Endothelial cell of umbilical vein (primary cell): ENCODE measurements at places on chromosomes 7 and 10. TPM values are rescaled to one million over a fixed set of nuclear protein-coding genes. Genes with fewer than 3 reads are reported as not detected.

PNLIP gene
- not detected in 2 replicates for total RNA-seq

CADPS2 gene
- total RNA-seq, result 20.0 and 22.6 TPM in 2 replicates

PDZD7 gene
- total RNA-seq, result 0.55 and 1.6 TPM in 2 replicates

CFAP46 gene
- 0.75 and 1.1 TPM in 2 replicates for total RNA-seq

CCDC3 gene
- 1.2 and 1.4 TPM in 2 replicates for total RNA-seq

SPDYE8 gene
- total RNA-seq, result not detected in 2 replicates

FAM25C gene
- total RNA-seq, result not detected in 2 replicates

SP4 gene
- total RNA-seq, result 8.8 and 11.4 TPM in 2 replicates

UBE2D1 gene
- 14.5 and 16.9 TPM in 2 replicates for total RNA-seq

NUTM2D gene
- total RNA-seq, result 1.3 and 1.6 TPM in 2 replicates
